ENCODE measurements at places on chromosomes 2 and 18.

GRCh38 chr2:236214376-236214995 lies 46.3 kb upstream of the GBX2 start:
- DNase-seq: no peak

DNA sequence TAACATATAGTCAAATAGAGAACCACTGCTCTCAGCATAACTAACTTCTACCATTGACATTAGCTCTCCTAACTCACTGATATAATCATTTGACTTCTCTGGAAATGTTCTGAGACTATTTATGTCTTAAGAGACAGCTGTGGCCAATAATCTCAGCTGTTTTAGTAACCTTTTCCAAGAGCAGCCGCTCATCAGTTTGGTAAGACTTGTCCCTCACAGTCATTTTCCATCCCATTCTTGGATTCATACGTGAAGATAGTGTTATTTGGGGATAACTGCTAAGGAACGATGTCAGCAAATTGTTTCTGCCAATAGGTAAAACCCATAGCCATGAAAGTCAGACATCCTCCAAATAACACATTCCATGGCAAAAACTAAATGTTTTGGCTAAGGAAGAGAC lies 127.8 kb downstream of the LNPK start:
- no peak for DNase-seq

- no peak for DNase-seq
These were observed 460.7 kb downstream of the NRXN1 start for GRCh38 chr2:50571278-50571677.

DNA sequence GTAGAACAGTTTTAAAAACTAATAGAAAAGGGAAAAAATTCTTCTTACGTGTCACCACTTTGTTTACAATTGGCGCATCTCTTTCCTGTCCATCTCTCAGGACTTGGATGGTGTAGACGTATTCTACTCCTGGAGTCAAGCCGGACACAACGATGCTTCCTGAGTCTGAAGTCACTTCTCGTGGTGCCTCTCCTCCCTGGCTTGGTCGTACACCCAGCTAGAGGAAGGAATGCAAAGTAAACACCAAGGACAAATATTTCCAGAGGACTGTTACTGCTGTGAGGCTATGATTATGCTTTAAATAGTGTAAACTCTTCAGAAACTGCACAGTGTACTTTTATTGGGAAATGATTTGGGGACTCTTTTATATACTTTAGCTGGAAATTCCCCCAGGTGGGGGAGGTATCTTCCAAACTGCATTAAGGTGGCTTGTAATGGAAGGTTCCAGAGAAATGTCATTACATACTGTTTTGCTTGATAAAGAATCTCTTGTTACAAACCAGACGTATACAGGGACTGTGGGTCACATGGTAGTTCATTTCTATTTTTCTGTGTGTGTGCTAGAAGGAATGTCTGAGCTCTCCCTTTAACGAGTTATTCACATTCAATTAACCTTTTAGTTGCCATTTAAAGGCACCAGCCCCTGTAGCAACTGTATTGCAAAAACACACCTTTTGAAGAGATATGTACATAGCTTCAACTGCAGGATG lies 38.1 kb downstream of the FN1 start:
- DNase-seq: no peak

- peak; percentile 65 for DNase-seq
These were observed 86.3 kb upstream of the EFEMP1 start for GRCh38 chr2:56009758-56010458.

GRCh38 chr18:40357536-40357935 lies 1597.5 kb upstream of the PIK3C3 start:
- no peak for DNase-seq

- DNase-seq: no peak
These were observed 137.1 kb downstream of the CTIF start for GRCh38 chr18:48675912-48676311.

DNA sequence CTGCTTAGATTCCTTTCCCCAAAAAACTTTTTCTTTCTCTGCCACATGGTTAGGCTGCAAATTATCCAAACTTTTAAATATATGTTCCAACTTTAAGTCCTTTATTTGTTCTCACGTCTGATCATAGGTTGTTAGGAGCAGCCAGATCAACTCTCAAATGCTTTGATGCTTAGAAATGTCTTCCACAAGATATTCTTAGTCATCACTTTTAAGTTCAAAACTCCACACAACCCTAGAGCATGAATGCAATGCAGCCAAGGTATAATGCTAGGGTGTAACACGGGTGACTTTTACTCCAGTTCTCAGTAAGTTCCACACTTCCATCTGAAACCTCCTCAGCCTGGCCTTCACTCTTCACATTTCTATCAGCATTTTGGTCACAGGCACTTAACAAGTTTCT lies 987.5 kb downstream of the DCDC2C start:
- DNase-seq: no peak

GRCh38 chr18:52582516-52582915 lies 242.5 kb downstream of the DCC start:
- DNase-seq: no peak

- DNase-seq: no peak
These were observed 169.0 kb downstream of the MYCN start for GRCh38 chr2:16109368-16109820.

DNA sequence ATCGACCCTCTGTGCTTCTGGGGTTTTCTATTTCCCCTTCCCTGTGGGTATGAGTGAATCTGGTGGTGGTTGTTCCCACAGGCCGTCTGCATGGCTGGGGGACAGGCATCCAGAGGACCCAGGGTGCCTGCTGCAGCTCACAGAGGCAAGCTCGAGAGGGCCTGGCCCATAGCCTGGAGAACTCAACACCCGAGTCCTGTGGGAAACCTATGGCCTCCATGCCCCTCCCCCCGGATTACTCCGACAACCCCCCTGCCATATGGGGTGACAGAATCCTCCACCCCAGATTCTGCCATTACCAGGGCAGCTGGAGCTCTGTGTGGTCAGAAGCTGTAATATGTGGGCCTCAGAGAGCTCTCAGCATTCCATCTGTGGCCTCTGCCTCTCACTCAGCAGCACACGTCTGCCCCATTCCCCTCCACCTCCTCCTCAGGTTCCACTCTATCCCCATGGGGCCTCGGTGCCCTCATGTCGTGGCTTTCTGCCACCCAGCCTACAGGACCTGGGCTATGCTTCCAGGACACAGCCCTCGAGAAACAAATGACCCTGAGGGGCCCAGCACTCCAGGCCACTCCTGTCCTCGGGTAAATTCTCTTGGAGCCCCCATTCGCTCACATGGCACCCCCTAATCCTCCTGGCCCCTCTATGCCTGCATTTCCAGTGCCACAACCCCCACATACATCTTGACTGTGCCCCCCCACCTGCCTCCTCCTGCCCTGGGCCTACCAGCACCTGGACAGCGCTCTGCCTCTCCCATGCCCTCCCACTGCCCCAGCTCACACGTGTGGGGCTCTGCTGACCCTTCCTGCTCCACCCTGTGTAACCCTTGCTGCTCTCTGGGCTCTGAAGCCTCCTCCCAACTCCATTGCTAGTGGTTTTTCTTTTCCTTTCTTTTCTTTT lies 3.6 kb downstream of the MZT2A start:
- no peak for DNase-seq

GRCh38 chr2:10940596-10940995 lies 28.9 kb downstream of the KCNF1 start:
- no peak for DNase-seq

DNA sequence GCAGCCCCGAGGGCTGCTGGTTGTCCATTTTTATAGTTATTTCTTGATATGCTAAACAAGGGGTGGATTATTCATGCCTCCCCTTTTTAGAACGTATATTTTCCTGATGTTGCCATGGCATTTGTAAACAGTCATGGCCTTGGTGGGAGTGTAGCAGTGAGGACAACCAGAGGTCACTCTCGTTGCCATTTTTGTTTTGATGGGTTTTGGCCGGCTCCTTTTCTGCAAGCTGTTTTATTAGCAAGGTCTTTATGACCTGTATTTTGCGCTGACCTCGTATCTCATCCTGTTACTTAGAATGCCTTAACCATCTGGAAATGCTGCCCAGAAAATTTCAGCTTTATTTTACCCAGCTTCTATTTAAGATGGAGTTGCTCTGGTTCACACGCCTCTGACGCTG lies 825.8 kb upstream of the CDH2 start:
- no peak for DNase-seq

- no peak for DNase-seq
These were observed 44.1 kb downstream of the PDK1 start for GRCh38 chr2:172599947-172600346.

DNA sequence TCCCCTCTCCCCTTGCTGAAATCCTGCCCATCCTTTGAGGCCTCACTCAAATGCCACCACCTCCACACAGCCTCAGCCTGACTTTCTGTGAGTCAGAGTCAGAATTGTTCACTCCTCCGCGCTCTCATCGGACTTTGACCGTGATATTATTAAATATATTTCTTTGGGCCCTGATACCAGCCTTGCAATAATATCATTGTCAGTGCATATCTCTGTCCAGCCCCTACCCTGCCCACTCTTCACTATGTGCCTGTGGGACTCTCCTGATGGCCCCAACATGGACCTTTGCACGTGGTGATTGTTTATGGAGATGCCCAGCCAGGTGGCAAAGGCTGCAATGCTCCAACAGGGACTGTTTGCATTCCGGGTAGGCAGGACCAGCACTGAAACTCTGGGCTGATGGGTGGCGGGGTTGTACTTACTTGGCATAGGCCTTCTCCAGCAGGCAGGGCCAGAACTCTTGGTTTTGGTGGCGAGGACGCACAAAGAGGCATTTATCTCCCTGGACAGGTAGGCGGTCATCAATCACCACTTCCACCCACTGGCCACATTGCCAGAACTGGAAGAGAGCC lies 37.3 kb downstream of the CAPN13 start:
- no peak for DNase-seq

DNA sequence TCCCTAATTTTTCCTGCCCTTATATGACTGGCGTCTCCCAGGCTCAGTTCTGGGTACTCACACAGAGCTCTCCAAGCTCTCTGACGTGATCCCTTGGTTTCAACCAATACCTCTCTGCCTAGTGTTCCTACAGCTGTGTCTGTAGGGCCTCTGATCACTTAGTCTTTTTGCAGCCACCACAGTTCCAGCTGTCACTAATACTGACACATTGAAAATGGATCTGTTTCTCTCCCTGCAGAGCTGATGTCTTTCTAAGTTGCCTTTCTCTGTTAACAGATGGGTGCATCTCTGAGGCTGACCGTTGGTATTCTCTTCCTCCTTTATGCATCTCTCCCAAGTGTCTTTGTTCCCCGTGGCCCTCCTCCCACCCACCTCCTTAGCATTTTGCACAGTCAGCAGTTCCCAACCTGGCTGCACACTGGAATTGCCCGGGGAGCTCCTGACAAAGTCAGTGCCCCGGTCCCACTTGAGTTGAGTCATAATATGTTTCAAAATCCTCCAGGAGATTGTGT lies 62.5 kb downstream of the CERS6 start:
- peak; percentile 74 for DNase-seq

DNA sequence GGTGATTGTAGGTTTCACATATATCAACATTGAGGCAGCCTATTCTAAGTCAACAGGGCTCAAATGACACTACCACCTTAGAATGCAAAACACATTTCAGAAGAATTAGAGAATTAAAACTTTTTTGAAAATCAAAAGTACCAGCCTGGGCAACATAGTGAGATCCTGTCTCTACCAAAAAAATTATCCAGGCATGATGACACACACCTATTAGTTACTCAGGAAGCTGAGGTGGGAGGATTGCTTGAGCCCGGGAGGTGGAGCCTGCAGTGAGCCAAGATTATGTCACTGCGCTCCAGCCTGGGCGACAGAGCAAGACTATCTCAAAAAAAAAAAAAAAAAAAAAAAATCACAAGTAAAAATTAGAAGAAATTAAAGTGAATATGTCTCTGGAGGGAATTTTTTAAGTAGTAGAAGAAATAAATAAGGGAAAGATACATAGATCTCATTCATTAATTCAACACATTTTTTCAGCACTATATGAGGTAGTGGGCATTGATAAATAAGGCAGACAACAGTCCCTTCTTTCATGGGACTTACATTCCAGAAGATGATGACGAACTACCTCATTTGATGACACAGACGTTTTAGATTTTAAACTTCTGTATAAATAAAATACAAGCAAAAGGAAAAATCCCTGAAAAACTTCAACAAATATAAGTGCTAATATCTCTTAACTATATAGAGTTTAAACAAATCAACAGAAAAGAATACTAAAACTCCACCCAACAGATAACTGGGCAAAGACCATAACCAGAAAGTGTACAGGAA lies 42.3 kb downstream of the STPG4 start:
- no peak for DNase-seq

DNA sequence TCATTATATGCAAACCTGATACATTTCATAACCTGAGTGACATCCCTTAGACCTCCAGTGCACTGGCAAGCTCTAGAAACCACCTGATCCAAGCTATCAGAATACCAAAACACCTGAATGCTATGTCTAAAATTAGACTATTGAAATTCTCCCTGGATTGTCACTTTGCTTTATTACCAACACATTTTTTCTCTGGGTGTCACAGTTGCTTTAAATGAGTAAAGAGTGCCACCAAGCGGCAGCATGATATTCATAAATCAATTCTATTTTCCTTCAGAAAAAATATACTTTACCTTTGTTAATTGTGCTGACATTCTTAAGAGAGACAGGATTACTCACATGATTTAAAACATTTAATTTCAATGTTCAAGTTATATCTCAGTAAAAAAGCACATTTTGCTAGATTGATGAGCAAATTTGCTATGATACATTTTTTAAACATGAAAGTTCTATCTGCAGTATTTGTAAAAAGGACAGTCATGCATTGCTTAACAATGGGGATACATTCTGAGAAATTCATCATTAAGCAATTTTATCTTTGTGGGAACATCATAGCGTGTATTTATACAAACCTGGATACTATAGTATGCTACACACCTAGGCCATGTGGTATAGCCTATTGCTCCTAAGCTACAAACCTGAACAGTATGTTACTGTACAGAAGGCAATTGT lies 338.4 kb upstream of the SLC39A10 start:
- DNase-seq: peak; percentile 45

DNA sequence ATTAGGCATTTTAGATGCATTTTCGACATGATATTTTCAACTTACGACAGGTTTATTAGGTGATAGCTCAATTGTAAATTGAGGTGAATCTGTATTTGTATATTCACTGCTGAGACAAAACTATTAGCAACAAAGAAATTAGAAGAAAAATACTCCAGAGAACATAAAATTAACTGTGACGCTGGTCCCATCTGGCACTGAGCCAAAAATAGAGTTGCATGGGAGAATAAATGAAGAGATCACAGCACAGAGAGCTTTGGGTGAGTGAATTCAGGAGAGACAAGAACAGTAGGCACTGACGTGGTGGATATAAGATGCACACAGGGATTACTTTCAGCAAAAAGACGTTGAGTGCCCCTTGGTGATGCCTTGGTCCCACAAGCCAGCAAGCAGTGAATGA lies 306.2 kb upstream of the RAB6C start:
- no peak for DNase-seq

- no peak for DNase-seq
These were observed 158.8 kb downstream of the BAZ2B start for GRCh38 chr2:159457589-159457988.

DNA sequence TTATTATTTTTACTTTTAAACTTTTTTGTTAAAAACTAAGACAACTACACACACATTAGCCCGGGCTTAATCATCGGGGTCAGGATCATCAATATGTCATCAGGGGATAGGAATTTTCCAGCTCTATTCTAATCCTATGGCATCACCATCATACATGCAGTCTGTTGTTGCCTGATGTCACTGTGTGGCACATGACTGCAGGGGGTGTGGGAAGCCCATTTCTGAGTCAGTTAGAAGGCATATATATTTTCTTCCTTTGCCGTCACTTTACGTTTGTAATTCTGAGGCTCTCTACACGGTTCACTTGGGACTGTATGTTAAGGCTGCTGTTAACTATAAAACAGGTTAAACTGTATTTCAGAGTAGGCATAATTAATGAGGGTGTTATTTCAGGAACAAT lies 144.4 kb upstream of the ITGA6 start:
- peak; percentile 93 for DNase-seq

- no peak for DNase-seq
These were observed 124.8 kb downstream of the PXDN start for GRCh38 chr2:1619556-1619955.

Data from bronchial epithelial cell (primary cell).